RKO (cell line): ENCODE measurements at places on chromosomes 5 and 9.

- peak; percentile 71 for DNase-seq
Measured at GRCh38 chr5:145937432-145938250, 1.3 kb downstream of the SH3RF2 start.

- DNase-seq, result no peak
Measured at GRCh38 chr9:106503759-106504158, 359.2 kb upstream of the ZNF462 start.

GRCh38 chr9:22169243-22169642 lies 160.1 kb upstream of the CDKN2B start:
- DNase-seq, result no peak

- DNase-seq, result no peak
Measured at GRCh38 chr9:967903-968641, 8.4 kb upstream of the DMRT3 start.

DNA sequence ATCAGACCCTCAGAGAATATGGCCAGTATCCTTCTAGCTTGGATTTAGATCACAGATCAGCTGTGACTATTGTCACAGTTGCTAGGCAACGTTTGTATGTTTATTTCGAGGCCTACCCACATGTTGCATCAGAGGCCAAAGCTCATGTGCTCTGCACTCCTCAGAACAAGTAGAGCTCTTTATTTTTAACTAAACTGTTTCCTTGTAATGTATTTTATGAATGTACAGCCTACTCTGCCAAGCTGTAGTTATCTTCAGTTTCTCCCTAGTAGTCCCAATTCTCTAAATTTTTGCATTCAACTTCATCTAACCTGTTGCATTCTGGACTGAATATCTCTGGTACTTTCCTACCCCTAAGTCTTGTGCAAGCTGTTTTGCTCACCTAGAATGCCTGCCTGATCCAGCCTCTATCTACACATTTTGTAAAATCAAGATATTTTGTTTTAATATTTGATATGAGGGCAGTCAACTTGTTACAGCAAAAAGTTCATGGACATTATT lies 52.8 kb downstream of the CAST start:
- peak; percentile 56 for DNase-seq
